ENCODE measurements at places on chromosomes 3 and 15.

GRCh38 chr3:113057117-113057516, 66.3 kb downstream of the GTPBP8 start:
- DNase-seq, result no peak

DNA sequence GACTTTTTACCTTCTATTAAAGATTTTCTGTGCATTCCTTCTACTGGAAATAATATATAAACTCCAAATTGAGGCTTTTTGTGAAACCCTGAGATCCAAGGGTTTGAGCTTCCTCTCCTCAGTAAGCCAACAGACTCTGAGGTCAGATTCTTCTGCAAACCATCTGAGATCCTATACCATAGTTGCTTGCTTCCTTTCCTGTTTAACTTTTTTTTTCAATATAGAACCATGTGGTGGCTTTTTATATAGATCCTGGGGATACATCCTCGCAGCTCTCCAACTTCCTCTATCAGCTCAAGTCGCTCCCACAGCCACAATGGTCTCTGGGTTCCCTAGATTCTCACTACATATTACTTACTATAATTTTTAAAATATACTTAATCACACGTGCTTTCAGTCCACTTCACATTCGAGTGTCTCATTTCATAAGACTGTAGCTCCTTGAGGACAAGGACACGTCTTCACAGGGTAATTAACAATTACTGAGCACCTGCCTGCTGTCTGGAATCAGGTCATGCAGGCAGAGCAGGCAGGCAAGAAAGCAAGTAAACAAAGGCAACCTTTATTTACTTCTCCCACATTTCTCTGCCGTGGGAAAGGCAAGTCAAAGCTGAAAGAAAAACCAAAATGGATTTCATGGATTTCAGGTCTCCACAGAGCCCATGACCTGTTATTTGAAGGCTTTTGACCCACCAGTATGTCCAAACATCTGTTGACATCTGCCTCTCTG, 941.5 kb downstream of the FHIT start:
- no peak for DNase-seq

- no peak for DNase-seq
Observed at GRCh38 chr3:128805772-128806171, 73.6 kb upstream of the ACAD9 start.

GRCh38 chr3:41508063-41508696, 308.9 kb downstream of the CTNNB1 start:
- DNase-seq, result peak; percentile 47

DNA sequence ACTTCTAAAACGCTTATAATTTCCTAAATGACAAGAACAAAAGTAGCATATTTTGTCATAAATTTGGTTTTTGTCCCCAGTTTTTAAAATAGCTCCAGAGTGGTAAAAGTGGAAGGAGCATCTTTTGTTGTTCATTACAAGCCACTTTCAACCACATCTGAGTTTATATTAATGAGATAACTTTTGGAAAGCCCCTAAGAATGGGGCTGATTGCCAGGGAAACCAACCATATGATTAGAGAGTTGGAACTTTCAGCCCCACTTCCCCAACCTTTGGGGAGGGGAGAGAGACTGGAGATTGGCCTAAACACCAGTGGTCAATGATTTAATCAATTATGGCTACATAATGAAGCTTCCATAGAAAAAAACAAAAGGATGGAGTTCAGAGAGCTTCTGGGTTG, 57.4 kb downstream of the CPA3 start:
- no peak for DNase-seq

DNA sequence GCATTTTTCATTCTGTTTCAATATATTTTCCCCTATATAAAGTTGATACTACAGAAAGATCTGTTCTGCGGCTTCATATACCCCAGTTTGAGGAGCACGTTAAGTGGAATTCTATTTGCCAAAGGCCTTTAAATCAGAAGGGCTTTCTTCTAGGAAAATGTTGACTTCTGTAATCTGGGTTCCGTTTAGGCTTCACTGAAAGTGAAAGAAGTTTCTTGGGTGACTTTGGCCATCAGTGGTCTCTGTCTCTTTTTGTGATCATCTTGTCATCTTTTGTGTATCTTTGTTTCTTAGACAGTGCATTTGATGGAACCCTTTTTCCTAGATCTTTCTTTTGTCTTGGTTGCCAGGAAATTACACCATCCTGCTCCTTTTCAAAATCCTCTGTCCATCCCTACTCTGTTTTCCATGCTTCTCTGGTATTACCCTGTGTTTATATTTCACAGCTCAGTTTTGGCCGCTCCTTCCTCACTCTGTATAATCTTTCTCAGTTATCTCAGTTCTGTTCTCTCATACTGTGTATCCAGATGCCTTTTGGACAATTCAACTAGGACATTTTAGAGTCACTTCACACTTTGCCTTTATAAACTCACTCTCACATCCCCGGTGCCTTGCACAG, 40.7 kb upstream of the MAP3K13 start:
- DNase-seq, result no peak

DNA sequence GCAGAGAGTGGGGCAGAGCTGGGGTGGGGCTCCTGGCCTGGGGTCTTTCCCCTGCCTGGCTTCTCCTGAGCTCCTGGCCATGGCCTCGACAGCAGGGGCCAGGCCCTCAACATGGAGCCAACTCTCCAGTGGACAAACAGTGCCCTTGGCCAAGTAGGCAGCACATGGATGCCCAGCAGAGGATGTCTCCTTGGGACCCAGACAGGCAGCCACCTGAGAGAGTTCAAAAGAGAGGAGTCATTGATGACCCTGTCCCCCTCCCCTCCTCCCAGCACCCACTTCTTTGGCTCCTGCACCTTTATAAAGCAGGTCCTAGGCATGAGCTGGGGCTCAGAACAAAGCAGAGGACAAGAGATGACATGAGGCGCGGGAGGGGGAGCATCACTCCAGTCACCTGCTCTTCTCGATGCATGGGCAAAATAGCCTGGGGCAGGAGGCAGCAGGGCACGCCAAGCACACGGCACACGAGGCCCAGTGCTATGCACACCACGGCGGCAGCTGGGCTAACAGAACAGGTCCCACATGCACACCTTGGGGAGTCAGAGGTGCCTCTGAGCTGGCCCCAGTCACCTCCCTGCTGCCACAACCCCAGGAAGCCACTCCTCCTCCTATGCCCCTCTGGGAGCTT, 27.4 kb downstream of the SHISA5 start:
- no peak for DNase-seq

DNA sequence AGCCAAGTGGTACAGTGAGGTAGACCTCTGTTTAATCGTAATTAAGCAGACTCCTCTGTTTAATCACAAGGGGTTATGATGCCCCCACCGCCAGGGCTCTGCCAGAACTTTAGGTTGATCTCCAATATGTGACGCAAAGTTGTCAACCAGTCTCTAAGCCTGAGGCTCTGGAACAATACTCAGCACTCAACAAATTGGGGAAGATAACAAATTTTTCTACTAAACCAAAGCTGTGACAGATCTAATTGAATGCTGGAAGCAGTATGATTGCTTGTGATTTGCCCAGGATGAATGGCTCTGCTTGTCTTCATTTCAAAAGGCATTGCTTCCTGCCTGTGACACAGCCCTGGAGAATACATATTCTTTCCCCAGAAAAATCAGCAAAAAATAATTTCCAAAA, 57.1 kb downstream of the SNTN start:
- no peak for DNase-seq

GRCh38 chr15:101252836-101253235, 988 bp upstream of the CHSY1 start:
- DNase-seq, result no peak

DNA sequence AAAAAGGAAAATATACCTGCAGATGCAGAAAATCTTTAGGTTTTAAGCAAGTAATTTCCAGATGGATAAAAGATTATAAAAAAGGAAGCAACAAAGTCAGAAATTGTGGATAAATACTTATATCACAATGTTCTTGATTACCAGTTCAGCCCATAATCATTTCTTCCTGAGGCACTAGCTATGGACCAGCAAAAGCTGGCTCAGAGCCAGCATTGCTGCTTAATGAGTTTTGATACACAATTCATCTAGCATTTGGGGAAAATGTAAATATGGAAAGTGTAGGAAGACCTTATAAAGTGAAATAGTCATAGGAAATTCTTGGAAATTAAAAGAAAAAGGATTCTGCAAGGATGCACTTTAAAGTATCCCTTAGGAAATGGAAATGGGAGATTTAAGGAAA, 168.3 kb upstream of the GBE1 start:
- DNase-seq, result peak; percentile 10

DNA sequence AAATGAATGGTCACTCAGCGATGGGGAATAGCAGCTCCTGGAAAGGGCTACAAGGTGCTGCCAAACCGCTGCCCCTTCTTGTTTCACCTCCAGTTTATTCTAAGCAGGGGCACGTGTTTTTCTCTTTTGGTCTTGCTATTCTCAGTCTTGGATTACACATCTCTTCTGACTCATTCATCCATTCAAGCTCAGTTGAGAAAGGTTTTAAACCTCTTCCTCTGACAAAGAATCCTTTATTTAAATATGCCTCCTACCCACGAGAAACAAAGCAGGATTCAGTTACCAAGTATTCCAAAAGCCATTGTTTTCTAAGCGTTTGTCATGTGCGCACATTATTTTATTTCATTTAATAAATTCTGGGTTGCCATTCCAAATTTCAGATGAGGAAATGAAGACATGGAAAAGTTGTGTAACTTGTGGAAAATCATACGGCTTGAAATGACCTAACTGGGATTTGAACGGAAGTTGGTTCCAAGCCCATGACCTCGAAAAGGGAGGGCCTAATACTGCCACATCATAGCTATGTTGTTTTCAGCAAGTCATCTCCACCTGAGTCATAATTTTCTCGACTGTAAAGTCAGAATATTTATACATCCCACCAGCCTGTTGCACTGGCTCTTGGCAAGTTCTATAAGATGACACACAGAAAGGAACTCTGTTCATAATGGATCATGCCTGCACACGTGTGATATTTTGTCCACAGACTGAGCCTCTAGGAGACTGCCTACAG, 292.0 kb upstream of the SLCO3A1 start:
- DNase-seq, result no peak

DNA sequence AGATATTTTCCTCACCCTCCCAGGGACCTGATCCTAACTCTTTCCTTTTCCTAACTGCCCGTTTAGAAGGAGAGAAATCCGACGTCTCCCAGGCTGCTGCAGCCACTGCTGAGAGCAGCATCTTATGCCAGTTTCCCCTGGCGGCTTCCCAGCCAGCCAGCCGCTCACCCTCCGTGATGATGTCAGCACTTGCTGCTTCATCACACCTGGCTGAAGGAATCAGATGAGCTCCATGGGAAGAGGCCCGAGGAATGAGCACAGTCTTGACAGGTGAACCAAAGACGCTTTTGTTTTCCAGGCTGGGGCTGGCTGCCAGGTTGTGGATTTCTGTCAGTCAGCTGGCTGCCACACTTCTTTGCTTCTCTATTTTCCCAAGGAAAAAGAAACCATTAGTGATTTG, 445.1 kb upstream of the RBMS3 start:
- DNase-seq, result peak; percentile 47

DNA sequence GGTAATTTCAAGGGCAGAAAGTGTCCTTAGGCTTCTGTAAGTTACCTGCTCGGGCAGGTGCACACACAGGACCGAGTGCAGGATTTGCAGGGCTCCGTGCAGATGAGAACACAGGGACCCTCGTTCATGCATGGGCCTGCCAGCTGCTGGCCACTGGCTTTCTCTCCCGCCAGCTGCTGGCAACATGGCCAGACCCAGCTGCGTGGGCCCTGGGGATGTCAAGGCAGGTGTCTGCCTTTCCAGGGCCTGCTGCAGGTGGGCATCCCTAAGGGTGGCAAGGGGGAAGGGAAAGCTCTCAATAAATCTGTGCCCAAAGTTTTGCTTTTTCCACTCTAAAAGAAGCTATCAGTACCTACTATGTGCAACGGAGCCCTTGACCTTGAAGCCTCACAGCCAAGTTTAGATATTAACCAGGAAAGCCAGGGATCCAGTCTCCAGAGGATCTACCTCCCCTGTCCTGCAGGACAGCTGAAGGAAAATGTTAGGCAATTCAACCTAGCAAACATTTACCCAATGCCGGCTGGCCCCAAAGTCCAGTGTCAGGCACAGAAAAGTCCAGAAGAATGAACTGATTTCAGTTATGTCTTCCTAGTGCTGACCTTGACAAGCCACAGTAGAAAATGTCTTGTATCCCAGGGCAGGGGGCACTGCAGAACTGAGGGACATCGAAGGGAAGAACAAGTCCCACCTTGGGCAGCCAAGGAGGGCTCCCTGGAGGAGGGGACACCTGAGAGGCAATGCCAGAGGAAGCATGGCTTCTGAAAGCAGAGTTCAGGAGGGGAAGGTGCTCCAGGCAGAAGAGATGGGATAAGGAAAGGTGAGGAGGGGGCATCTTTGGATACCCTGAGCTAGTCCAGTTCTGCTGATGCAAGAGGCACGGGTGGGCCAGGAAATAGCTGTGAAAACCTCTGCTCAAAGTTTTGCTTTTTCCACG, 26.4 kb downstream of the NUP210 start:
- no peak for DNase-seq

- DNase-seq, result no peak
Observed at GRCh38 chr3:179733797-179734196, 81.0 kb downstream of the USP13 start.

DNA sequence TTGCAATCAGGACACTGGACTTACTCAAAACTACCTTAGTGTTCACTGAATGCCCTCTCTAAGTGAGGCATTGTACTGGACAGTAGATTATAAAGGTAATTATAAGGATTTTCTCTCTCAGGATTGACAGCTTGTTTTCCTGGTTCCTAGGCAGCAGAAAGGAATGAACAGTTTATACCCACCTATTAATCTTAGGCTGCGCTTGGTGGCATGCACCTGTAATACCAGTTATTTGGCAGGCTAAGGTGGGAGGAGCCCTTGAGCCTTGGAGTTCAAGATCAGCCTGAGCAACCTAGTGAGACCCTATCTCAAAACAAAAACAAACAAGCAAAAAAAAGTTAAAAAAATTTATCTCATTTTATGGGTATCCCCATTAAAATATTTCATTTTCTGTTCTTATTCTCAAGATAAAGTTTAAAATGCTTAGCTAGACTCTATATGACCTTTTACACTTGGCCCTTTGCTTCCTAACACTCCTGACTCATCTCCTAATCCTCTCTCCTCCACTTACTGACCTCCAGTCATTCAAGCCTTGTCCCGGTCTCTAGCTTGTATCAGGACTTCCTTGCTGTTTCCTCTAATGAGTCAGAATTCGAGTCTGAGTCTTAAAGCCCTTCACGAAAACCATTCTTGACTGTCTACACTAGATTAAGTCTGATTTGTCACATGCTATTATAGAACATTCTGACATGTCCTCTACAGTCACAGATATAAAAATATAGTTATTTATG, 348.6 kb downstream of the NLGN1 start:
- no peak for DNase-seq

GRCh38 chr15:40486066-40486770, 15.4 kb downstream of the CHST14 start:
- DNase-seq, result no peak

DNA sequence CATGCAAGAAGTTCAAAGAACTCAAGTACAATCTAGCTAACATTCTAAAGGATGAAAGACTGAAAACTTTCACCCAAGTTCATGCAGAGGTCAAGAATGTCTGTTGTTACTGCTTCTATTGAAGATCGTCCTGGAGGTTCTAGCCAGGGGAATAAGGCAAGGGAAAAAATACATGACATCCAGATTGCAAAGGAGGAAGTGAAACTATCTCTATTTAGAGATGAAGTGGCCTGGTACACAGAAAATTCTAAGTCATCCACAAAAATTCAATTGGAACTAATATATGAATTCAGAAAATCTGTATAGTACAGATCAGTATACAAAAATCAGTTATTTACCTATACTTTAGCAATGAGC, 693.0 kb downstream of the NR2F2 start:
- no peak for DNase-seq

Data from SJCRH30 (cell line).